T-helper 9 cell (primary cell): ENCODE measurements at places on chromosomes 1 and 21.

GRCh38 chr21:46098303-46099141 is 610 bp downstream of the COL6A2 start:
- no peak for DNase-seq

- no peak for DNase-seq
Observed at GRCh38 chr21:17195976-17196375, 316.9 kb upstream of the CXADR start.

GRCh38 chr1:53551428-53551995 is 92.3 kb downstream of the DMRTB1 start:
- DNase-seq = no peak

DNA sequence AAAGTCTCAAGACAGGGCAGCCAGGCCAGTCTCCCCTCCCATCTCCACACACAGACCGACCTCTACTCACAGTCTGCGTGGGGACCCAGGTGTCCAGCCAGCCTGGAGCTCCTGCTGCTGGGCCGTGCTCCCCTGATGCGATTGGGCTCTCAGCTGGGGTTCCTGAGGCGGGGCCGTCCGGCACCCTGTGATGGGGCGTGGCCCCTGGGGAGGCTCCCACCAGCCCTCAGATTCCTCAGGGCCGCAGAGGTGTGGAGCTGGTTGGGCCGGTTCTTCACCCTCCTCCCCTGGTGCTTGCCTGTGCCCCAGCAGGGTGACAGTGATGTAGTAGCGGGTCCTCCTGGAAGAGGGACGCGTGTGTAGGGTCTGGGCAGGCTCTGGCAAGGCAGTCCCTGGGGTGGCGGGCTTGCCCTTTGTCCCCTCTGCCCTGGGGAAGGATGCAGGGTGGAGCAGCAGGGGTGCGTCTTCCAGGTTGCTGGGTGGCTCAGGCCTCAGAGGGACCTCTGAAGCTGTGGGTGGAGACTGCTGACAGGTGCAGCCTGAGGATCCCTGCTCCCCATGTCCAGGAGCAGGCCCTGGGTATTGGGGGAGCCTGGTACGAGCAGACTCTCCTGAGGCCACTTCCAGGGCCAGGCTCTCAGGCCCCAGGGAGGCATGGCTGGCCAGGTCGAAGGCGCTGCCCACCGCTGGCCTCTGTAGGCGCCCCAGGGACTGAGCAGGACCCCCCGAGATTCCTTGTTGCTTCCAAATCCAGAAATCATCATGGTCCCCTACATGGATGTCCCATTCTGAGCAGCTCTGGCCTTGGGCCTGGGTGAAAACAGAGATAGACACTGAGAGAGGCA is at the start of gene CRYBG2:
Gene CRYBG2 (minus strand): TSS at position 155 of the 845 bp plus-strand sequence. CDS start 7,473 bp downstream, outside the sequence.
- DNase-seq = no peak

DNA sequence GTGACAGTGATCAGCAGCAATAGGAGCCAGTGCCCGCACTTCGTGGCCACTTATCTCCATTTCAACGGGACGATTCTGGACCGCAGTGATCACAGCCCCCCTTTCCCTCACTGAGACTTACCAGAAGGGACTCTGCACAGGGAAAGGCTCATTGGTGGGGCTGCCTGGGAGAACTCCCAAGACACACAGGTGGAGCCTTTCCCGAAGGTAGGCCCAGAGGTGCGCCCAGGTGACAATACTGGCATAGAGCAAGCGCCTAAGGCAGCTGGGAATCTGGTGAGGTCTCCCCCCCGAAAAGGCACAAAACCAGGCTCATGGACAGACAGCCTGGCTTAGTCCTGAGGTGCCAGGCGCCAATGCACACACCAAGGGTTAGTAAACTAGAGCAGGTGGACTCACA is 318.9 kb downstream of the AJAP1 start:
- no peak for DNase-seq

GRCh38 chr1:924656-925560 is 1.2 kb downstream of the SAMD11 start:
- DNase-seq = no peak

- DNase-seq = peak; percentile 62
Observed at GRCh38 chr21:45542242-45542666, at the start of gene SLC19A1. Gene SLC19A1, minus strand, starts transcription at chr21:45542440. Its CDS starts 4,481 bp downstream, at chr21:45537959.

GRCh38 chr1:227782226-227782625 is 33.2 kb upstream of the PRSS38 start:
- DNase-seq = no peak

GRCh38 chr1:47252795-47253194 is 20.8 kb upstream of the TAL1 start:
- DNase-seq = no peak

DNA sequence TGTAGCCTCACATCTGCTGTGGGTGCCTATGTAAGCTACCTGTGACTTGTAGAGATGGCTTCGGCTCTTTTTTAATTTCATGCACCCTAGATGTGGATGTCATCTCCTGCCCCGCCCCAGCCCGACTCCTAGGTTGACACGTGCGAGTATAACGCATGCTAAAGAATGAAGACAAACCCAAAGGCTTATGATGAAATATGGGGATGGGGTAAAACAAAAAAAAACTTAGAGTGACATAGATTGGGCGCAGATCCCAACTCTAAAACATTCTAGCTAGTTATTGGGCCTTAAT is 613 bp upstream of the ERO1B start:
- DNase-seq = no peak

GRCh38 chr1:52139817-52140540 is 1.9 kb upstream of the ZFYVE9 start:
- DNase-seq = no peak

GRCh38 chr1:151958959-151959358 is 34.7 kb downstream of the S100A10 start:
- DNase-seq = no peak

DNA sequence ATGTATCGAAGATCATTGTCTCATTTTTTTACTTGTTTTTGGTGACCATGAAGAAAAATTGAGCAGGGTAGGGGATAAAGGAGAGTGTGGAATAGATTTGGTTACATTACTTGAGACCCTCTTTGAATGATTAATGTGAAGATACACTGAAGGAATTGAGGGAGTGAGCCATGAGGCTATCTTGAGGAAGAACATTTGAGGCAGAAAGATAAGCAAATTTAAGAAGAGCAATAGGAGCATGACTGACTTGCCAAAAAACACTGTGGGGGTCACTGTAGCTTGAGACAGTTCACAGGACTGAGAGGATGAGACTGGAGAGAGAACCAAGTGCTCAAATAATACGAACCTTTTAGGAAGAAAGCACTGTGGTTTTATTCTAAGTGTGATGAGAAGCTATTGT is 43.1 kb upstream of the PTPRC start:
- no peak for DNase-seq

GRCh38 chr1:115558275-115558674 is 83.5 kb upstream of the VANGL1 start:
- DNase-seq = no peak

- DNase-seq = no peak
Observed at GRCh38 chr1:43329995-43330751, 7.4 kb upstream of the MPL start.

DNA sequence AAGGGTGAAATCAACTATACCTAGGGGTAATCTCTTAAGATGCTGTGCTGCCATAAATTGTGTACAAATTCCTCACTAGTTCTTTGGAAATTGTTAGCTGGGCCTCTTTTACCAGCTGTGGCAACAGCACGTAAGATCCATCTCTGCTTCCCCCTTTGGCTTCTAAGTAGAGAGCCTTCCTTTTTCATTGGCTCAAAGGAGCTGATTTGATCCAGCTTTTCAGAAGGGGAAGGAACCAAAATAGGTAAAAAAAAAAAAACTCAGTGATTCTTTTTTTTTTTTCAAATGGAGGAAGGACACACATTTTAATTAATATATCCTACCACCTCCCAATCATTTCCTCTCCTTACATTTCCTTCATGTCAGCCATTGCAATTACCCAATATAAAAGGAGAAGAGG is 4.0 kb upstream of the RCAN1 start:
- no peak for DNase-seq
